ENCODE measurements at places on chromosomes 4 and X.

DNA sequence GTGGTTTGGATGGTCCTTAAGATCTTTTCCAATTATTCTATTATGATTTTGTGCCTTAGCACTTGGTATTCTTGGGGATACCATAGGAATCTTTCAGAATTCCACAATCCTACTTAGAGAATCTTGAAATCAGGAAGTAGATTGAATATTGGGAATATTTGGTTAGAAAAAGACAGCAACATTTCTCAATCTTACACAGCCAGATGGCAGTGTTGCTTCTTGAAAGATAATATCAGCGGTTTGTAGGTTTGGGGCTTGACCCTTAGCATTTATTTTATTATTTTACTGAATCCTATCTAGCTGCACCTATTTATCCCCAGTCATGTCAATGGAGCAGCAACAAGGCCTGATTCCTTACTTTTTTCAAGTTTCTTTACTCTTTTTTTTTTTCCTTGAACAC, 28.6 kb downstream of the MAGEB1 start:
- DNase-seq, result no peak

GRCh38 chrX:149470955-149471354, 34.2 kb downstream of the IDS start:
- DNase-seq, result peak; percentile 29

DNA sequence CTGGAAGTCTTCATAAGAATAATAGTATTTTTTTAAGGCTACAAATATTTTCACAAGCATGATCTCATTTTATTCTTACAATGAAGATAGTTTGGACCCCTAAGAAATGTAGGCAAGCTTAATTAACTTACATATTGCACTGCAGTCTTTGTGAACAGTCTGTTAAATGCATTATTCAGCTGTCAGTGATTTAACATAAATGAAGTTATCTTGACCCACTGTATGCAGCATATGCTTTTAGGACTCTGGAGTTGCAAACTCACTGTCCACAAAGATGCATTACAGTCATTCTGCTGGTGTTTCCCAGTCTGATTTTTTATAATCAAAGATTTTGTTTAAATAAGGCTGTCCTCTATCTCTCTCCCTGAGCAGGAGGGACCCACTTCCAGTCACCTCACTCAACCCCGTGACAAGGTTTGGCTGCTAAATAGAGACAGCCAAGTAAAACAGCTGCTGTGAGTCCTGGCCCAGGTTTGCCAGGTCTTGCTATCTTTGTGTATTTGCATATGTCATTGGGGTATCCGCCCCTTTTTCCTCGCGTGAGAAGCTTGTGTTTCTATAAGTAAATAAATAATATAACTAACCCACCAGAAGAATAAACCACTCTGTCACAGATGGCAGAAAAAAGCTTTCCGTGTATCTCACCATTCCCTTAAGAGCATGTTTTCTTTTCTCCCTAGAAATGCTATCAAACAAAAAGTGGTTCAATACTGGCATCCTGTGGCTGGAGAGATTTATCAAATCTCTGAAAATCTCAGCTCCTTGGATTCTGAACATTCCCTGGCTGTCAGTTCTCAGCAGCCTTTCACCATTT, 67.0 kb downstream of the SLC7A11 start:
- DNase-seq, result no peak

- DNase-seq, result no peak
Measured at GRCh38 chr4:95596676-95597075, 47.9 kb upstream of the UNC5C start.

DNA sequence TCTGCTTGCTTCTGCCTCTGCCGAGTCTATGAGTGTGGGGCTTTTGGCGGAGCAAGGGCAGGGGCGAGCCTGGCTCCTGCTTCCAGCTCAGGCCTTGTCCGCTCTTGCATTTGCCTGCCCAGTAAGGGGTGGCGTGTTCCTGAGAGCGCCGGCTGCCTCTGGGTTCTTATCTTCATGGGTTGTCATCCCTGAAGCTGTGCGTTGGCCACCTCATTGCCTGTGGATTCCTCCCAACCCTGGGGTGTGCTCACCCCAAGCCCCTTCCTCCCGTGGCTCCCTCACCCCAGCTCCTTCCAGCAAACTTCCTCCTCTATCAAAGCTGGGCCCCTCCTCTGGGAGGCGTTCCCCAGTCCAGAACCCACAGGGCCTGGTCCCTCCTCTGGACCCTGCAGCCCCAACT, 17.5 kb downstream of the SH3BP2 start:
- DNase-seq, result no peak

GRCh38 chr4:181676546-181676945, 566.7 kb upstream of the TENM3 start:
- DNase-seq, result no peak

- no peak for DNase-seq
Measured at GRCh38 chrX:475926-476723, 89.4 kb upstream of the PPP2R3B start.

GRCh38 chr4:164481306-164482091, 272.4 kb upstream of the SMIM31 start:
- no peak for DNase-seq

DNA sequence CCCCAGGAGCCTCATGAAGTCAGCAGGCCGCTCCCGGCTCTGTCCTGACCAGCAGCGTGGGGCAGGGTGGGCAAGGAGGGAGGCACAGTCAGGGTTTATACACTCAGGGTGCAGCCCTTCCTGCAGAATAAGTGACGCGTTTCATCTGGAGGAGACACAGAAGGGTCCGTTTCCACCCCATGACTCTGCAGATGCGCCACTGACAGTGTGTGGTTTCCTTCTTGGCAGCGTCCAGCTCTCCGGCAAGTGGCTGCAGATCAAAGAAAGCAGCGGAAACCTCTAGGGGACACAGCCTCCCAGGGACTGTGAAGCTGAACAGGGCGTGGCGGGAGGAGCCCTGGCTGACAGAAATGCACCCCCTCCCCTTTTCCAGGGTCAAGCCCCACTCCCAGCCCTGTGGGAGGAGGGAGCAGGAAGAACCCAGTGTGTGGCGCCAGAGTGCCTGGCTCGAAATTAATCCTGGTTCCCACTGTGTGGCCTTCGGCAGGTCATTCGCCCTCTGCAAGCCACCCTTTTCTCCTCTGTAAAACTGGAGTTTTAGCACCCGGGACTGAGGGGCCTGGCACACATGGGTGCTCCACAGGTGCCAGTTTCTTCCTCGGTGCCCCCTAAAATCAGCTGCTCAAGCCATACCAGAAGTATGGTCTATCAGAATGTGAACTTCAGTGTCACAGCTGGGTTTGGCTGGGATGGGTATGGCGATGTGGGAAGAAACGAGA, 17.3 kb upstream of the TBC1D14 start:
- DNase-seq, result no peak

DNA sequence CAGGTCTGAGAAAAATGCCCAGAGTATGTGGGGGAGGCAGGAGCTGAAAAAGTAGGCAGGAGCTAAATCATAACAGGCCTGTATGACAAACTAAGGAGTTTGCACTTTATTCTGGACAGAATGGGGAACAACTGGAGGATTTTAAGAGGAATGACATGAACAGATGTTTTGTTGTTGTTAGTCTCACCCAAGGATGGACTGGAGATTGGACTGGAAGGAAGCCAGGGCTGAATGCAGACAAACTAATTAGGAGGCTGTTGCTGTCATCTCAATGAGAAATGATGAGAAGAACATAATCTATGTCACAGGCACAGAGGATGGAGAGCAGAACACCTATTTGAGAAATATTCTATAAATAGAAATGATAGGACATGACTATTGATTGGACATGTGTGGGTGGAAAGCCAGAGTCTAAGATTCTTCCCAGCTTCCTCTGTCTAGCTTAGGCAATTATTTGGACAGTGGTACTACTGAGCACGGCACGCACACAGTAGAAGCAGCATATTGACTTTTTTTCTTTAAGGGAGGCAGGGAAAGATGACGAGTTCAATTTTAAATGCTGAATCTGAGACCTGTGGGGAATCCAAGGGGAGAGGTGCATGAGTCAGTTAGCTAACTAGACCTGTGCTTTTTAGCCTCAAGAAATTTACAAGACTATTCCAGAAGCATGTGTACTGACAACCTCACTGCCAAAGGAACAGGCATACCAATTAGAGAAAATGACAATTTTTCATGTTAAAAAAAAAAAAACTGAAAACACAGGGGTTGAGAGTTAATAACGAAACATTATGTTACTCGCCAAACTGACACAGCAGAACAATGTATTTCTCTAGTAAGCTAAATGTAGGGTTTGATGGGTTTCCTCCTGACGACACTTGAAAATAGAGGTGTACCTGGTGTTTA, 963 bp upstream of the USO1 start:
- DNase-seq, result no peak

GRCh38 chr4:120225527-120225926, 158.9 kb upstream of the MAD2L1 start:
- no peak for DNase-seq

- DNase-seq, result no peak
Measured at GRCh38 chrX:63686878-63687714, 97.9 kb downstream of the ARHGEF9 start.

All from stimulated activated CD4-positive, alpha-beta T cell treated with anti-CD3 and anti-CD28 coated beads, TNF-alpha, amount 100 ng/mL, for 4 hours (primary cell).